ENCODE measurements at places on chromosomes 3 and 15.

DNA sequence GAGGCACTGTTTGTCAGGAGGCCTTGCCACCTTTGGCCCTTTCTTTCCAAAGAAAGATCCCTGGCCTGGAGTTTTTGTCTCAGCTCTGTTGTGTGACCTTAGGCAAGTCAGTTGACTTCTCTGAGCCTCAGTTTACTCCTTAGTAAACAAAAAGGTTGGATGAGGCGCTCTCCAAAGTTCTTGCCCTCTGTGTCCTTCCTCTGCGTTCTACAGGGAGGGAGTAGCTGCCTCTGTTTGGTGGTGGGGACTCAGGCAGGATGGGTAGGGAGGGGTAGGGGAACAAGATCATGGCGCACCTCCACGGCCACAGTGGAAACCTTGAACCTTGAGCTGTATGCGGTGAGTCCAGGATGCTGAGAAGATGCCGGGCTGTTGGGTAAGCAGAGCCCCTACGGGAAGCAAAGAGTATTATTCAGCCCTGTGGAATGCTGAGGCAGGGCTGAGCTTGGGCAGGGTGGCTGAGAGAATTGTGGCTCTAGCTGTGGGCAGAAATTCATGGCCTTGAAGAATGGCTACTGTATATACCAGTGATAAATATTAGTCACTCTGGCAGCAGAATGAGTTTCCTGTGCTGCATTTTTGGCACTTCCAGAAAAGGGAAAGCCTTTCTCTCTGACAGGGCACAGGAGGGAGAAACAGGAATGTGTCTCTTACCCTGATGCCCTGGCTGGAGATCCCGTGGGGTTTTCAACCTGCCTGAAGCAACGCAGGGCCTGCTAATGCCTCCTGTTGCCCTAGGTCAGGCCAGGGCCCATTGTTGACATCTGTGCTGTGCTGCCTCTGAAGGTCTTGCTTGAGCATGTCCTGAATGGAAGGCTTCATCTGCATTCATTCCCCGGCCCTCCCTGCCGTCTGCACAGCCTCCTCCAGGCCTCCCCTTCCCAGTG, 39.9 kb downstream of the SMAD3 start:
- no peak for DNase-seq

- no peak for DNase-seq
These were observed 325.6 kb upstream of the AZI2 start for GRCh38 chr3:28674212-28674611.

GRCh38 chr3:51703068-51703760, 3.7 kb upstream of the GRM2 start:
- DNase-seq = no peak

DNA sequence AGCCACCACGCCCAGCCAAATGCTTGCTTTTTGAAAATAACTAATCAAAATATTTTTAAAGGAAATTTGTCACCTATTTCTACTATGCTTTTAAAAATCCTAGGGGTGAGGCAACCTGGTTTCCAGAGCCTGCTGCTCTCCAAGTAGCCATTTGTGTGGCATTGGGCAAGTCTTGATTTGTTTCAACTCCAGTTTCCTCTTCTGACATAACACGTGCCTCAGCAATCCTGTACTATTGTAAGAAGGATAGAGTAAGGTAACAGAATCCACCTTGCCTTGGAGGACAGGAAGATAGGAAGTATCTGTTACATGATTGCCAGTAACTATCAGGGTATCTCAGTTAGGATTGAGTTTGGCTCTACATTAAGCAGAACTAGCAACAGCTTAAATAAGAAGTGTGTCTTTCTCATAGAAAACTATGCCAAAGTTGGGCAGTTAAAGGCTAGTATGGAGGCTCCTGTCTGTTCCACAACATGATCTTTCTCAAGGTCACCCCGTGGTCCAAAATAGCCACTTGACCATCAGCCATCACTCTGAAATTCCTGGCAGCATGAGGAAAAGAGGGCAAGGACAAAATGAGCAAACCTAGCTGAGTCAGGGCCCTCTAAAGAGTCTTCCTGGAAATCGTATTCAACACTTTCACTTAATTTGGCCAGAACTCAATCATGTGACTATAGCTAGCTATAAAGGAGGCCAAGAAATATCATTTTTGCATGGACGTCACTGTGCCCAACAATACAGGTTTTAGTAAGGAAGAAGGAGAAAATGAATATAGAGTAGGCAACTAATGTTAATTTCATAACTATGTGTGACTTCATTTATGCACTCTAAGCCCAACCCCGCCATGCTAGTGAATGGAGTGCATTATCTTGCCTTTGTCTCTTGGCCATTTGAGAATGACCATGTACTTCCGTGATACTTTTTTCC, 66.1 kb downstream of the HMG20A start:
- DNase-seq = no peak

GRCh38 chr15:88608607-88609181, 12.4 kb upstream of the AEN start:
- DNase-seq = no peak

DNA sequence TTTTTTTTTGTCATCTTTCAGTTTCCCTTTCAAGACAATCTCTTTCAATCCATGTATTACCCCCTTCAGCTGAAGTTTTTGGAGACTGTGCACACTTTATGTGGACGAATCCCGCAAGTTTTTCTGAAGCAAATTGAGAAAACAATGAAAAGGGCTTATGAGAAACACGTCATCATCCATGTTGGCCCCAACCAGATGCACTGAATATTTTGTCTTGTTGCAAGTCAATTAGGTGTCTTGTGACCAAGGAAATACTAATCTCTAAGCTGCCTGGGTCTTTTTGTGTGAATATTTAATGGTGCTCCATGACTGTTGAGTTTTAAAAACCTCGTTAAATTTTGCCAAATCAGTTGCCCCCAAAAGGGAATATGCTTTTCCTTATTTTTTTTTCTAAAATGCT, 21.7 kb upstream of the PPP4R2 start:
- DNase-seq = no peak

DNA sequence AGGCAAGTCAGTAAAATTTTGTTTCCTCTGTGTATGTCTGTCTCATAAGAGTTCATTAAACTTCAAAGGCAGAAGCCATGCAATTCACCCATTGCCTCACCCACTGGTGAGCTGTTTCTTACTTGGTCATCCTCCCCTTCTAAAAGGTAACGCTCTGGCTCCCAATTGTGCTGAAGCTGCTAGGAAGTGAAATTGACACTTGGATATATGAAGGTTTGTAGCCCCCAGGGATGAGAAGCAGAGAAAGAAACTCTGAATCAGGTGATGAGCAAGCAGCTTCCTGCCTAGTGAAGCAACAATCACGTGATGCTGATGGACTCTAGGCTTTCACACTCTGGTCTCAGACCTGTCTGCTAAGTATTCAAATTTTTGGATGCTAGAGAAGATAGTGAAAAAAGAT, 70.7 kb downstream of the CD200R1L start:
- no peak for DNase-seq

GRCh38 chr15:90354986-90355385, 2.9 kb downstream of the ZNF774 start:
- no peak for DNase-seq

All from activated T-cell treated with anti-CD3 and anti-CD28 coated beads for 1 hour (primary cell).